ENCODE measurements at places on chromosomes 7 and 10. TPM values are rescaled to one million over a fixed set of nuclear protein-coding genes. Genes with fewer than 3 reads are reported as not detected.

Gene CFAP70
- 0.64 TPM for total RNA-seq

Gene MDFIC
- total RNA-seq = 30.7 TPM

Gene EEPD1
- 2.8 TPM for total RNA-seq

Gene MSS51
- 0.39 TPM for total RNA-seq

Gene PMPCB
- total RNA-seq = 69.6 TPM

Gene TIMM23B
- total RNA-seq = 12.3 TPM

Gene PSD
- total RNA-seq = 6.8 TPM

Gene ABCC2
- 3.4 TPM for total RNA-seq

Gene PON3
- total RNA-seq = not detected

Gene NUDT13
- total RNA-seq = 1.4 TPM

Gene TAC1
- not detected for total RNA-seq

Gene WBP1L
- total RNA-seq = 60.0 TPM

Gene PRSS37
- total RNA-seq = not detected

Gene PDE1C
- 0.26 TPM for total RNA-seq

Gene TRIM73
- 0.72 TPM for total RNA-seq

Gene GIMAP1
- total RNA-seq = under 0.01 TPM

Gene CSGALNACT2
- total RNA-seq = 21.9 TPM

Gene WDR86
- total RNA-seq = 1.7 TPM

Gene AMZ1
- under 0.01 TPM for total RNA-seq

Gene SLC26A5
- not detected for total RNA-seq

Measured in epithelial cell of alveolus of lung (primary cell).